ENCODE measurements at places on chromosomes 5 and 9.

- no peak for DNase-seq
These were observed 57.6 kb downstream of the AHRR start for GRCh38 chr5:378976-379742.

GRCh38 chr9:89917861-89918260 lies 313.0 kb downstream of the GADD45G start:
- no peak for DNase-seq

DNA sequence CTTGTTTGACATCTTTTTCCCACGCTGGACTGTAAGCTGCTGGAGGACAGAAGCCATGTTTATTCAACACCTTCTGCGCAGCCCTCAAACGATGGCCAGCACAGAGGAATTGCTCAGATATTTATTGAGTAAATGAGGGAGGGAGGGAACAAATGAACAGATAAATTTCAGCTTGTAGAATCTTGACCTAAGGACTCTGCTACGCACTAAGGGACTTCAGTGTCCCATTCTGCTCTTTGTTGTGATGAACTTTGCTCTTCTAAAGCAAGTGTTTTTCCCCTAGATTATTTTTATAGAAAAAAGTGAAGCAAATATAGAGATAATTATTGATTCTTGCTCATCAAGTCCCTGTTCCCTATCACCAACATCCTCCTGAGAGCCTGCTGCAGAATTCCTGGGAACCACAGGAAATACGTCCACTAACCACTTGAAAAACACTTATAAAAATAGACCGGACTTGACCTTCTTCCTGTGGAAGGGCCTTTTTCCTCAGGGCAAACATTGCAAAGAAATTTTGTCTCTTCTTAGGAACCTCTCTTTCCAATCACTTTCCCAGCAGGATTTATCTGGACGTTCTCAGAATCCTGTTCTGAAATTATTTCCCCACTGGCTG lies 54.9 kb downstream of the FGF1 start:
- DNase-seq = no peak

GRCh38 chr5:5929291-5930020 lies 448.9 kb downstream of the MED10 start:
- no peak for DNase-seq

DNA sequence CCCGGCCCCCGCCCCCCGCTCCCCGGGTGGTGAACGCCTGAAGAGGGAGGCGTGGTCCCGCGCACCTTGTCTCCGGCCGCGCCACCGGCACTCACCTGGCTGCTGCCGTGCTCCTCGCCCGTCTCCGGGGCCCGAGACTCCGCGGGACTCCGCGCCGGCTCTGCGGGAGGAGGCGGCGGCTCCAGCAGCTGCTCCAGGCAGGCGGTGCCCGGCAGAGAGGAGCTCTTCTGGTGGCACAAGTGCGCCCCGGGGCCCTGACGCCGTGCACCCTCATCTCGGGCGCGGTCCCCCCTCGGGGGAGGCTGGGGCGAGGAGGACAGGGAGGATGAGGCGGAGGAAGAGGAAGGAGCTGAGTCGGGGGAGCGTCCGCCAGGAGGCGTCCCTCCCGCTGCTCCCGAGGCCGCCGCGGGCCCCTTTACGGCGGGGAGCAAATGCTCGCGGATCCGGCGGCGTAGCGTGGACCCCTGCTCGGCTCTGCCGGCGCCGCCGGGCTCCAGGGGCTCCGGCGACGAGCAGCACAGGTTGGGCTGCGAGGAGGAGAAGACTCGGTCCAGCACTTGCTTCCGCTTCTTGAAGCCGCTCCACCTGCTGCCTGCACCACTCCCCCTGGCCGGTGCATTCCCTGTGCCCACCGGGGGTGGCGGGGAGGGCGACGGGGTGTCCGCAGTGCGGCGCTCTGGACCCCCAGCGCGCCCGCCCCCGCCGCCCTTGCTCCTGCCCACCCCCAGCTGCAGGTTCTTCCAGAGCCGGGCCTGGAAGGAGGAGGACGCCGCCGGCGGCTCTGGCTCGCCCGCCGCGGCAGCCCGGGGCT lies 928 bp downstream of the MCTP1 start:
- DNase-seq = peak; percentile 48

GRCh38 chr9:132591244-132591643 lies 8.8 kb downstream of the BARHL1 start:
- no peak for DNase-seq

DNA sequence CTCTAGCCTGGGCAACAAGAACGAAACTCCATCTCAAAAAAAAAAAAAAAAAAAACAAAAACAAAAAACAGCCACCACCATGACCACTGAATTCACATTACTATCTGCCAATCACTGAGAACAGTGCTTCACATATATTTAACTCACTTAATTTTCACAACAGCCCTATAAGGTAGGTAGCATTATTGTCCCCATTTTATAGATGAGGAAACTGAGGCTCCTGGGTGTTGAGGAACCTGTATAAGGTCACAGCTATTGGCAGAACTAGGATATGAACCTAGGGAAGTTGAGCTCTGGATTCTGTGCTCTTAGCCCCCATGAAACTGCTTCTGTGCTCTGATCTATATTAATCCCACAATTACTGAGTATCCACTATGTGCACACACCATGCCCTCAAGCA lies 283.7 kb downstream of the CRB2 start:
- no peak for DNase-seq

DNA sequence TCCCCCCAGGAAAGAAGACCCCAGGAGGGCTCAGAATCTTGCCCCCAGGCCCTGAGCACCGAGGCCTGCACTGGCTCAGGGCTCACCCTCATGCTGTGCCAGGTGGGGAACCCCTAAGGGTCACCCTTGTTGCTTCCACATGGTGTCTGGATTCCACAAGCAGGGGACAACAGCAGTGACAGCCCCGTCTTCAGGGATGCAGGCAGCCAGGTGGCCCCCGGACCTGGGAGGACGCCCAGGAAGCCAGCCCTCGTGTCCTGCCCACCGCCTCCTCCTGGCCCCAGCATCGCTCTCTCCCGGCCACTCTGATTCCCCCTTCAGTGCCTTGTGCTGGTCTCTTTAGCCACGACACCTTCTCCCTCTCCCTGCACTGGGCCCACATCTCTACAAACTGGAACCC lies 60.0 kb upstream of the SARDH start:
- DNase-seq = no peak

GRCh38 chr5:119409235-119409815 lies 43.0 kb upstream of the HSD17B4 start:
- no peak for DNase-seq
